GM12864 (cell line): ENCODE measurements at places on chromosomes 3 and 15.

- no peak for DNase-seq
Measured at GRCh38 chr15:89954541-89954940, 41.8 kb upstream of the ARPIN start.

DNA sequence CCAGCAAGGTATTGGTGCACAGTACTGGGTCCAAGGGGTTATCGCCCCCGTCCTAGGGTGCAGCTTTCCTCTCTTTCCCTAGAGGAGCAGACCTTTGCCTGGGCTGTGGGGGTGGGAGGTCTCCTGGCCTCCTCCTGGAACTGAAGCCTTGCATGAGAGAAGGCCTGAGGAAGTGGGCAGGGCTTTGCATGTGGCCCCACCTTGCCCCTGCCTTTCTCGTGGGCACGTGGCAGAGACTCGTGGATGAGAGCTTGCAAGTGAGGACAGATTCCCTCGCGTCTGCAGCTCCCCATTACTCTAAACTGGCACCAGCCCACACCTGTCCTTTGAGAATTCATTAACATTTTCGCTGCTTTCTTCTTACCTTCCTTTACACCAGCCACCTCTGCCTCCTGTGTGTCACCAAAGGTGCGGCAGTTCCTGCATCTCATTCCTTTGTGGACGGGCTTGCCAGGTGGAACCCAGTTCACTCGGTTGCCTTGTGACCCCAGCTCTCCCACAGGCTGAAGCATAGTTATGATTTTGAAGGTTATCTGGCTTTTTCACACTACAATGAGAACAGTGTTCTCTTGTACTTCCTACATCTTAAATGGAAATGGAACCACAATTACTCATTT is 40.9 kb upstream of the NR2C2 start:
- no peak for DNase-seq

GRCh38 chr3:61772456-61772855 is 211.1 kb downstream of the PTPRG start:
- DNase-seq: no peak

DNA sequence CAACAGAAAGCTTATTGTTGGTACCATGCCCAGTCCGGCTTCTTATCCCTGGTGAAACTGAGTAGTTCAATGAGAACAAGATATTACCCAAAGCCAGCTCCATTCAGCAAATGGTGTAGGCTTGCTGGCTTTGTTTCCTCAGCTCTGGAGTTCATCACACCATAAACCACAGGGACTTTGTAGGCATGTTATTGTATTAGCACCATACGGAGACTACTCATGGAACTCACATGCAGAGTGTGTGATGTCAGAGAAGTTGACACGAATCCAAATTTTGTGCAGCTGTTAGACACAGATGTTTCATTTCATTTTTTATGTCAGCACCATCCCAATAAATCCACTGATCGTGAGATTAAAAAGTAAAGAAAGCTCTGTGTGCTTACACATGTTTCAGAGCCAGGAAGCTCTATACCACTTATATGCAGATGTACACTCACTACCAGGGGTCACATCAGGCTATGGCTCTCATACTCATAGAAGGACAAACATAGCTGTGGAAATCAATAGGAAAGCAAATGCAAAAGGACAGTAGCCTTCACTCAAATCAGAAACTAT is 63.4 kb upstream of the LEKR1 start:
- no peak for DNase-seq

GRCh38 chr3:69385723-69386555 is at the start of gene FRMD4B:
Gene FRMD4B (minus strand): TSS chr3:69386088. CDS start chr3:69385989, 99 bp downstream.
- no peak for DNase-seq

DNA sequence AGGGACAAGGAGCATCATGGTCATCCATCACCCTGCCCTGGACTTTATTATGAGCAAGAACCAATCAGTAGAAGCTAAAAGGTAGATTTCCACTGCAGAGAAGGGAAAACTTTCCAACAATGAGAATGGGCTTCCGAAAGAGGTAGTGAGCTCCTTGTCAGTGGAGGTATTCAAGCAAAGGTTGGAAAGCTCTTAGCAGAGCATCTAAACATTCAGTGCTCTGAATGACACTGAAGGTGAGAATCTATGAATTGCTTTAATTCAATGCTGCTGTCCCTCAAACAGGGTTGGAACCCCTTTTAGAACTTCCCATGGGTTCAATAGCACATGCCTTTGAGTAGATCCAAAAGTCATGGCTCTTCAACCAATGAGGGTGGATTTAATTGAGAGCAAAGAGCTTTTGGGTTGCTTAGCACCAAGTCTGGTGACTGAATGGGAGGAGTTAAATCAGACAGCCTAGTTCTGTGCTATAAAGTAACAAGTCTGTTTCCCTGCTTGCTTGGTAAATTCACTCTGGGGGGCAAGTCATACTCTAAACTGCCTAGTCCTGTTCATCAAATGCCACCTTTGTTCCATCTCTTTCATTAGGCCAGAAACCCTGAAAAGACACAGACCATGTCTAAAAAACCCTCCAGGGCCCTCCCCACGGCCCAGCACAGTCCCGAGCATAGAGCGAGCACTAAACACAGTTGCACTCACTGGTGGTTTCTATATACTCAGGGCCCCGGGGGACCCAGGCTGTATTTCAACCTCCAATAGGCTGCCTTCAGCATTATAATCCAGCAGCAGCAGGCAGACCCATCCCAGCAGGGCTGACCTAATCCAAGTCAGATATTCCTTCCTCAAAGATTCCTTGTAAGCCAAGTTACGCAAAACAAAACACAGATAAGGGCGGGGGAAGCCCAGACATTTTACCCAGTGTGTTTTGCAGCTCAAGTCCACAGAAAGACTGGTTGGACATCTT is 161.2 kb downstream of the MEGF11 start:
- DNase-seq: no peak

GRCh38 chr3:8173892-8174291 is 327.7 kb upstream of the LMCD1 start:
- DNase-seq: no peak

DNA sequence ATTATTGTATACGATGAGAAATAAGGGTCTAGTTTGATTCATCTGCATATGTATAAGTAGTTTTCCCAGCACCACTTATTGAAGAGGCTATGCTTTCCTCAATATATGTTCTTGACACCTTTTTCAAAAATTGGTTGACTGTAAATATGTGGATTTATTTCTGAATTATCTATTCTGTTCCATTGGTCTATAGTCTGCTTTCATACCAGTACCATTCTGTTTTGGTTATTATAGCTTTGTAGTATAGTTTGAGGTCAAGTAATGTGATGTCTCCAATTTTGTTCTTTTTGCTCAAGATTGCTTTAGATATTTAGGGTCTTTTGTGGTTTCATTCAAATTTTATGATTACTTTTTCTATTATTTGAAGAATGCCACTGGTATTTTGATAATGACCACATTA is 103.8 kb upstream of the LIPC start:
- no peak for DNase-seq

- DNase-seq: no peak
Measured at GRCh38 chr3:113005611-113006010, 14.8 kb downstream of the GTPBP8 start.
